ENCODE measurements at places on chromosomes 13 and 19.

GRCh38 chr19:35207391-35207871, 21.1 kb downstream of the FAM187B start:
- no peak for DNase-seq

GRCh38 chr13:92947770-92948434, 278.7 kb upstream of the GPC6 start:
- DNase-seq = no peak

DNA sequence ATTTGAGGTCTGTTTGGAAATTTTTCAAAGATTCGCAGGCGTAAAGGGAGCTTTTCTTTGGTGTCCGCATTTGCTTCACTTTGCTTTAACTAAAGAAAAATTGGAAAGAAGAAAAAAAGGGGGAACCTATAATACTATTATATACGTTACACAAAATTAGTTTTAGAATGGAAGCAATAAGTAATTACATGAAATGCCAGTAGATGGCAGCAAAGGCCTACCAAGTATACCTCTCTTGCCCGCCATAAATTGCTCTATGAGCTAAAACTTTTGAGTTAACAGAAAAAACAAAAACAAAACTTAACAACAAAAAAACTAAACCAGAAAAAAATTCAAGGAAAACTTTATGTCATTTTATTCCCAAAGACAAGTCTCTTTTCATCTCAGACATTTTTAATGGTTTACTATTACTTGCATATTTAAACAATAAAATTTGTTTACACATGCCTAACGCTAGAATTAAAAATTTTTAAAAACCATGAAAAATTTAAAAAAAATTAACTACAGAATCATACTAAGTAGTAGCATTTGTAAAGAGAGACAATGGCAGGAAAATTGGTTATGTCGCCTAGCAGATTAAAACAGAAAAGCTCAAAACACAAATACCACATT, 271.4 kb downstream of the NALCN start:
- DNase-seq = peak; percentile 48

GRCh38 chr13:111328574-111329410, 8.3 kb downstream of the TEX29 start:
- no peak for DNase-seq

GRCh38 chr13:23320926-23321534, 112.5 kb downstream of the SACS start:
- no peak for DNase-seq

- no peak for DNase-seq
These were observed 19.7 kb upstream of the LDLR start for GRCh38 chr19:11069561-11069960.

DNA sequence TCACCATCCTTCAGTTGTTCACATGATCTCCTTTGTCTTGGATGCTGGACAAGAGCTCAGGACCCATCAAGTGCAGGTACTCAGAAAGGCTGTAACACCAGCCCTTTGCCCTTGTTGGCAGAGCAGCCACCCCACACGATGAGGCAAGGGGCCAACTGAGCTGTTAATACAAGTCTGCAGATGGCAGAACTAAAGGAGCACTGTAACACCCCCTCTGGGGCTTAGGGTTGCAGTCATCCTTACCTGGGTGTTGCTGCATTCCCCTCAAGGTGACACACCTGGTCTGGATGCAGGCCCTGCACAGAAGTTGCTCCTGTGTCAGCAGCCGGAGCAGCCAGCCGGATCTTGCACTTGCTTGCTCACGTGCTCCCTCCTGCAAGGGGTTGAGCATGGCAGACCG, 52.0 kb downstream of the STARD13 start:
- no peak for DNase-seq

- no peak for DNase-seq
These were observed 2.5 kb downstream of the MIER2 start for GRCh38 chr19:342128-342455.

DNA sequence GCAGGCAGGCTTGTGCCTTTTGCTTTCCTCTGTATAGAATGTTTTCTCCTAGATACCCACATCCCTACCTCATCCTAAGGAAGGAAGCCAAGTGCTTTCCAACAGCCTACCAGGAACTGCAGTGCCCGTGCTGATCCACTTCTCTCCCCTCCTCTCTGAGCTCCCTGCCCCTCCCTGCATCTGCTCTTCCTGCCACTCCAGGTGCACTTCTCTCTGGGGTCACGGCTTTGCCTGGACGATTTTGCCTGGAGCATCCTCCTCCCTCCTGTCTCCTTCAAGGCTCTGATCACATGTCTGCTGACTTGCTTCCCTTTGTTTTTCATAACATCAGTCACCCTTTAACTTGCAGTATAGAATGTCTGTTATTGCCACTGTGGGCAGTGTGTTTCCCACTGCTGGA, 34.7 kb upstream of the IRS2 start:
- DNase-seq = no peak

- DNase-seq = no peak
These were observed 32.1 kb downstream of the NWD1 start for GRCh38 chr19:16751701-16752100.

GRCh38 chr19:21322528-21322927, 6.7 kb downstream of the ZNF708 start:
- no peak for DNase-seq

DNA sequence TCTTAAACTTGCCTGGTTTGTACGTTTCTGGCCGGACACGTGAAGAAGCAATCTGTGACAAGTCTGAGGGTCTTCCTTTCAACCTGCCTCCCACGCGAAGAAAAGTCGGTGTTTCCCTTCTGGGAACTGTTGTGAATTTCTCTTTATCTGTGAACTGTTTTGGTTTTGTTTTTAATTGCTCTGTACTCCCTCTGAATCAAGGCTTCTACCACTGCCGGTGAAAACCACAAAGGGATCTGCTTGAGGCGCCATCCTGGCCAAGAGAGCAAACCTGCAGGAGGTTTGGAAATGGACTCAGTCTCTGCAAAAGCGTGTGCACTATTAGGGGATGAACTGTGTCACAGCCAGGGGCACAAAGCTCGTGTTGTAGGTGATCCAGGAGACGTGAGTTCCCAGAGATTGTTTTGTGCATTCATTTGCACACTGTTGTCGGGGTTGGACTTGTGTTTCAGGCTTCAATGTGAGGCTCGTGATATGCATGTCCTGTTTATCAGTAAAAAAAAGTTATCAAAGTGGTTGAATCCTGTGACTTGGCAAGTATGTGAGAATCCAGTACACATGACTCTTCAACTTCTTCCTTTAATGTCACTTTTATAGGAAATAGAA, 9.7 kb downstream of the SIGLEC8 start:
- no peak for DNase-seq

- DNase-seq = no peak
These were observed 502.4 kb downstream of the MYO16 start for GRCh38 chr13:109131698-109132257.

DNA sequence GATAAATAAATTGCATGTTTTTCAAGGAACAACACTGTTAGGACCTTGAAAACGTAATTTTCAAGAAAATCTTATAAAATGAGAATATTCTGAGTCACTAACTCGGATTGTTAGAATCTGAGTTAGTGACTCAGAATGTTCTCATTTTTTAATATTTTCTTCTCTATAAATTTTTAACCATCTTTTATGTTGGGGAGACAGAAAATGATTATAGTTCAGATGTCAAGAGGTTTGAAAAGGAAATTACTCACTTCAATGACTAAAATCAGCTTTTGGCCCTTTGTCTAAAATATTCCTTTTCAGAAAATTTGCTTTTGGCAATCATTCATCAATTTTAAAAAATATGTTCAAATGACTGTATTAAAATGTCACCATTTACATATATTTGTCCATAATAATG, 264.2 kb upstream of the EDNRB start:
- no peak for DNase-seq

GRCh38 chr19:16889883-16890460, 1.2 kb downstream of the F2RL3 start:
- no peak for DNase-seq

DNA sequence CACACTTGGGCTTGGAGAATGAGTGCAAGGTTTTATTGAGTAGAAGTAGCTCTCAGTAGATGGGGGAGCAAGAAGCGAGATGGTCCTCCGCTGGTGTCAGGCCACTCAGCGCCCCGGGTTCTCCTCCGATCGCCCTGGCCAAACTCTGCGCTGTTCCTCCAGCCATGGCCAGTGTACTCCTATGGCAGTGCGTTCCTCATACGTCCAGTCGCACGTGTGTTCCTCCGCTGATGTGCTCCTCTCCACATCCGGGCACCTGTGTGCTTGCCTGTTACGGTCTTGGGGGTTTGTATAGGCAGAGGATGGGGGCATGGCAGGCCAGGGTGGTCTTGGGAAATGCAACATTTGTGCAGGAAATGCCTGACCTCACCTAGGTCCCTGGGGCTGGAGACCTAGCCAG, 1899.4 kb downstream of the PCDH9 start:
- DNase-seq = no peak

DNA sequence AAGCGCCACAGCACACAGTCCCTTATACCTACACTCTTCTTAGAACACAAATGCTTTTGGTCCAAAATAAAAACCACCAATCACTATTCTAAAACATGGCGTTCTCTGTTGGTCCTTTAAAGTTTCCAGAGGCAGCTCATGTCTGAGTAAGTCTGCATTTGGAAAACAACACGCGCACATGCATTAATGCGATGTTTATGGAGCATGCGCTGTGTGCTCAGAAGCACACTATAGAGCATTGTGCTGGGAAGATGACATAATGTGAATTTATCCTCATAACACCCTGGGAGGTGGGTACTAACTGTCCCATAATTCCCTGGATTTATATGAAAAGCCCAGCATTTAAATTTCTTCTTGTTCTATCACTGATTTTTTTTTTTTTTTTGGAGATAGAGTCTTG, 10.7 kb downstream of the ZNF682 start:
- DNase-seq = no peak

DNA sequence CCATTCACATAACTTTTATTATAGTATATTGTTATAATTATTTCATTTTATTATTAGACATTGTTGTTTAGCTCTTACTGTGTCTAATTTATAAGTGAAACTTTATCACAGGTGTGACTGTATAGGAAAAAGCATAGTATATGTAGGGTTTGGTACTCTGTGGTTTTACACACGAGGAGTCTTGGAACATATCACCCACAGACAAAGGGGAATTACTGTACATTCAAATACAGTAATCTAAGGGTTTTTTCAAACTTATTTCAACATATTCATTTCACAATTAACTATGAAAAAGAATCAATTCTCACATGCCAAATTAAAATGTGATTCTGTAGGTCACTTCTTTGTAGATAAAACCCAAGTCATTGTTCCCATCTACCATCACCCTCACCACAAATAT, 46.0 kb downstream of the RBM26 start:
- DNase-seq = no peak

Data from NCI-H2171 (cell line).